Fibroblast of upper back skin (primary cell): ENCODE measurements at places on chromosomes 4 and X.

GRCh38 chr4:147056940-147057610, 111.4 kb upstream of the TTC29 start:
- no peak for DNase-seq

GRCh38 chrX:66233209-66233608, 69.2 kb downstream of the HEPH start:
- peak; percentile 0 for DNase-seq

DNA sequence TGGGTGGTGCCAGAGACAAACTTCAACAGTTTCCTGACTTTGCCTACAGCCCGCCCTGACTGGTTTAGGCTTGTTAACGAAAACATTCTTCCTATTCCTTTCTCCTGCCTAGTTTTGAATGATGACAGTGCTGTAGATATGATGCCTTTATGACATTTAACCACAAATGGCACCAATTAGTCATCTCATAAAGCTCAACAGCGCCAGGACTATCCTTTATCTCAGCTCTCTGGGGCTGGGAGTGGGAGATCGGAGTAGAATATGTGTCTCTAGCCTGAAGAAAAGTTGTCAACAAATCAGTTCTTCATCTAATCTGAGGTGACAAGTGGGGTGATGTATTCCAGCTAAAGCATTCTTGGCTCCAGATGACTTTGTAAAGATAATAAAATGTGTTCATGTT, 64.6 kb upstream of the SH3RF1 start:
- DNase-seq, result peak; percentile 89

GRCh38 chrX:96710031-96710430, 25.4 kb downstream of the DIAPH2 start:
- DNase-seq, result no peak

DNA sequence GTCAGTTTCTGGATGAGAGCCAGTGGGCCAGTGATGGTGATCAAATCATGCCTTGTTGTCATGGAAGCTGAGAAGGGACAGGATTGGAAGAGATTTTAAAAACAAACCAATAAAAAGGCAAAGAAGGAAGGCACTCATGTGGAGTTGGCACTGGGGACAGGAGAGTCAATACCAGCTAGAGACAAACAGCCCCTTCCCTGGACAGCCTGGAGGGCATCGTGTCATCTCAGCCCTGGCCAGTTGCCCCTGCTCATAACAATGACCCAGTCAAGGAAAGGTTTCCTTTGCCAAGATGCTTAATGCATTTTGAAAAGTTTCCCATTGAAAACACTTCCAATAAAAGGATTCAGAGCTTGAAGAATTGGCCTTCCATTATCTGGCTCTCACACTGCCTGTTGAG, 55.5 kb downstream of the SCML1 start:
- no peak for DNase-seq

GRCh38 chr4:10960389-10960788, 275.8 kb upstream of the CLNK start:
- DNase-seq, result no peak

GRCh38 chr4:8353912-8354453, 84.4 kb downstream of the HTRA3 start:
- peak; percentile 62 for DNase-seq

GRCh38 chr4:177232473-177232872, 77.2 kb upstream of the NEIL3 start:
- DNase-seq, result no peak

- peak; percentile 46 for DNase-seq
These were observed 22.4 kb downstream of the GAB1 start for GRCh38 chr4:143358923-143359643.

DNA sequence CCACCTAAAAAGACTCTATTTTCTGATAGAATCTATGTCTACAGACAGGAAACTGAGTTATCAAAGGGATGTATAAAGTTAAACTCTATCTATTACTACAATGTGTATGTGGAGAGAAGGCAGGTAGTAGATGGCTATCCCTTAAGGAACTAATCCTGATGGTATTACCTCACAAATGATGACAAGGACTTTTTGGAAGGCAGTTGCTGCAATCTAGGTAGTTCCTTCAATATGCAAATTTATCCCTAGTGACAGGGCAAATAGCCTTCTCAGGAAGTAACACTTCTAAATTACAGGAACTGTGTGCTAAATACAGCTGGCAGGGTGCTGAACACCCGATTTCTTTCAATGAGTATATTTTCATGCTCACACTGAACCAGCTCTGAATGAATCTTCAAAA, 177.4 kb downstream of the COL25A1 start:
- no peak for DNase-seq

- no peak for DNase-seq
These were observed 1.0 kb upstream of the DAPP1 start for GRCh38 chr4:99815597-99816011.

GRCh38 chr4:108360754-108361445, 192.2 kb upstream of the LEF1 start:
- DNase-seq, result peak; percentile 88

GRCh38 chrX:123339221-123339905, 155.3 kb downstream of the GRIA3 start:
- DNase-seq, result peak; percentile 64

GRCh38 chrX:125295337-125295736, 24.3 kb upstream of the TEX13C start:
- peak; percentile 12 for DNase-seq

- DNase-seq, result peak; percentile 54
These were observed 83.1 kb upstream of the ARSJ start for GRCh38 chr4:114062499-114062898.

DNA sequence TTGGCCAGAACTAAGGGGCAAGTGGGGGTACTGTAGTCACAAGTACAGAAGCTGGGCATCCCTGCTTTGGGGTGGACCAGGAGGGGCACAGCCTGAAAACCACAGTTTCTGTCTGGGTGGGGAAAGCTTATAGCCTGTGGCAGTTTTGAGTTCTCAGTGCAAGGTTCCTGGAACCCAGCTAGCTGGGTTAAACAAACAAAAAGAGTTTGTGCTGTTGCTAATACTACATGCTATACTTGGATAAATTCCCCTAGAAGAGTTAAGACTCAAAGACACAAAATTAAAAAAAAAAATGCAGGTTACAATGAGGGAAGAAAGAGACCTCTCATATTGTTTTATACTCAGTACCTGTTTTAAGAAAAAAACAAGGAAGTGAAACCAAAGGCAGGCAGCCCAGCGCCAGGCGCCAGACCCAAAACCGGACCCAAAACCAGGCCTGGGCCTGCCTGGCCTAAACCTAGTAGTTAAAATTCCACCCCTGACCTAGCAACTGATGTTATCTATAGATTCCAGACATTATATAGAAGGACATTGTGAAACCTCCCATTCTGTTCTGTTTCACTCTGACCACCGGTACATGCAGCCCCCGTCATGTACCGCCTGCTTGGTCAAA, 50.8 kb downstream of the SLC2A9 start:
- no peak for DNase-seq

DNA sequence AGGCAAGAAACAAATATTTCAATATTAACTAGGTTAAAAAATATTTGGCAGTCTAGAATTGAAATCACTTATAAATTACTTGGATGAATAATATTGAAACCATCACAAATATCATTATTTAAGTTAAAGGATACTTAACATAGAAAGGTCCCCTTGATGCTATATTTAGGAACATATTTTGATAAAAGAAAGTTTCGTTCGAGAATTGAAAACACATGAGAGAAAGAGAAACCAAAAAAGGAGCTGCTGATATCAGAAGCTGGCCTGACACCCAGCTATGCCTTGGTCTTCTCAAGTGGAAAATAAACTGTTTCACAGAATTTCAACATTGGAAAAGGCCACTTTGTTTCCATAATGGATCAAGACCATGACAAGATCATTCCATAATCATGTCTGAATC, 762.4 kb downstream of the DMD start:
- DNase-seq, result no peak

DNA sequence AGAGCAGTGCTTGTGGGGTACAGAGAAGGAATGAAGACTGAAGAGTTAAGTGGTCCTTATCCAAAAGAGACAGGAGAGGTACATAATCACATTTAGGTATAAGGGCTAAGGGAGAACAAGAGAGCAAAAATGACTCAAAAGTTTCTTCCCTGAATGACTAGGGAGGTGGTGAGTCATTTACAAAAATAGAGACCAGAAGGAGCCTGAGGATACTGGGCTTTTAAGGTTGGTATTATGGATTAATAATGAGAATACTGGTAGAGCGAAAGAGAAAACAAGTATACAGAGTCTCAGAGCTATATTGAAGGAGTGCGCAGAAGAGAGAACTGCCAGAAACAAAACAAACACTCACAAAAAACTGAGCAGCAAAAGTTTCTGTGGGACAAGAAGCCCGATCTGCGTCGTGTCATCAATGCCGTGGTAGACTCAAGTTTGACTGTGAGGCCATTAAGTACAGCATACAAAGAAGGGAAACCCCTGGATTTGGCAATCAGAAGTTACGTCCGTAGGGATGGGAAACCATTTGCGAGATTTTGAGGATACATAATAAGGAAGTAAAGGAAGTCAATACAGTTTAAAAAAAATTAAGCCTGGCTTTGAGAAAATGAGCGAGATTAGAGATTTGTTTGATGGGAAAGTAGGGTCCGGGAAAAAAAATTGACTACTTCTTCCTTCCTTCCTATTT, 129.1 kb upstream of the STIM2 start:
- no peak for DNase-seq

- DNase-seq, result no peak
These were observed 1470.6 kb downstream of the PCDH19 start for GRCh38 chrX:98939456-98939855.

DNA sequence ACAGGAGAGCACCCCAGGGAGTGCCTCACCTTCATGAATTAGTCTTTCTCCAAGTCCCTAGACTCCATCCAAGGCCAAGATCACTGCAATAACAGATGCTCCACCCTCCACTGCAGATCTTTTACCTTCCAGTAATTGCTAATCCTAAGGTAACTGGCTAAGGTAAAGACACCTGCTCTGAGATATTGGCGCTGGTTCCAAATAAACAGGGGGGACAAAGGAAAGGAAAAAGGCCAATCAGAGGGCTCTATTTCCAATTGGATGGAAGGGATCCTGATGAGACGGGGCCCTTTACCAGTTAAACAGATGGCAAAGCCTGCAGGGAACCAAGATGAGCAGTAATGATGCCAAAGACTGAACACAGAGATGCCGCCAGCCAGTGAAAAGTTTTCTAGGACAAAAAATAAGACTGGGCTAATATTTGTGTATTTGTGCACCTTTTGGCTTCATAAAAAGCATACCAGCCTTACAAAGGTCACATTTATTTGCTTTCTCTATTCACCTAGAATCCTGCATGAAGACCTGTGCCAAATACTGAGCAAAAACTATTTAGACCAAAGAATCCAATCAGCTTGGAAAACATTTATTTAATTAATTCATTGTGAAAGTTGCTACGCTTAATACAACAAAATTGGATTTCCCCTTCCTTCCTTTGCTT, 148.5 kb downstream of the PPP3CA start:
- DNase-seq, result no peak

GRCh38 chrX:47194194-47194787, 662 bp downstream of the UBA1 start:
- DNase-seq, result no peak

DNA sequence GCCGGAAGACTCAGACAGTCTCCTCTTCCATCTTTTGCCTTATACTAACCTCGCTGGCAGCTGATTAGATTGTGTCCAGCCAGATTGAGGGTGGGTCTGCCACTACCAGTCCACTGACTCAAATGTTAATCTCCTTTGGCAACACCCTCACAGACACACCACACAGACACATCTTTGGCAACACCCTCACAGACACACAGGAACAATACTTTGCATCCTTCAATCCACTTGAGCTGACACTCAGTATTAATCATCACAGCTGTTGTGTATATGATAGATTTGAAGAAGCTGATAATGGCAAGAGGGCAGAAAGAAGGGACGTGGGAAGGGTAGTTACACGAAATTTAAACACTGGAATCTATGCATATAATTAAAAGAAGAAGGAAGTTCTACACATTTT, 139.5 kb downstream of the ANKRD50 start:
- DNase-seq, result no peak

DNA sequence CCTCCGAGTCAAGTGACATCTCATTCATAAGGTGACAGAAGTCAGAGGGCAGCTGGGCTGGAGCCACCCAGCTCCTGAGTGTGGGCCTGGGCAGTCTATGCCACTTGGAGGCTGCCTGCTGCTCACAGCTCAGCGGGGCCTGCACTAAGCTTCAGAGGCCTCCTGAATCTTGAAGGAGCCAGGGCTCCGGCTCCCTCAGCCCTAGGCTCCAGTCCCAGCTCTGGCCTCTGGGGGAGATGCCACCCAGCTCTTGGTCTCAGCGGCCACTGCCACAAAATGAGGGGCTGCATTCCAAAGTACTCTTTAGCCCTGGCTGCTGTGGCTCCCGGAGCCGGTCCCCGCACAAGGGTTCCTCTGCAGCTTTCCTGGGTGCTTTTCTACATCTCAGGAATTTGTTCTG, 32.7 kb upstream of the PSAPL1 start:
- DNase-seq, result no peak

- DNase-seq, result no peak
These were observed 169.4 kb downstream of the GLUD2 start for GRCh38 chrX:121216641-121217374.

DNA sequence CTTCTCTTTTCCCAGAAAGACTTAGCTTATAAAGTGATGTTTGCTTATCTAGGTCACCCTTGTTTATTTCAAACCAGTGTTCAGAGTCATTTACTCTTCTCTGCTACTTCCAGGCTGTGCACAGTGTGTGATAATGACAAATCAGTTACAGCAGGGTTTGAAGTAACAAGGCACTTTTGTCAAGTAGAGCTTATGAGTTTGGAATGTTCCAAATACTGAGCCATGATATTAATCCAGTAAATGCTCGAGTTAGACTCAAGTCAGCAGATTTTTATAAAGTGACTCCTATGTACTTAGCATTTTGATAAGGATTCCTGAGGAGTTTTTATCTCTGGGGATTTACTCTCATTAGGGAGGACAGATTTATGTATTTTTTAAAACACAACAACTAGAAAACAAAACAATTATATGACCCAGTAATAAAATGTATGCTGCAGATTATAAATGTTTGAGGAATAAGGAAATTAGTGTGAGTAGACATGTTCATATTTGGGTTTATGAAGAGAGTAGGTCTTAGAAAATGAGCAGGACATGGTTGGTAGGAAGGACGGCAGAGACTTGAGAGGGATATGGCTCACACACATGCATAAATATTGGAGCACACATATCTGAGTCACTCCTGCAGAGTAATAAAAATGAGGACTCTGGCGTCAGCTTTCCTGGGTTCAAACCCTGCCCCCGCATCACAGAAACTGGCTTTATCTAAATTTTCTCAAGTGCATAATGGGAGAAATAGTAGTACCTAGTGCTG, 271.2 kb downstream of the FBXO8 start:
- no peak for DNase-seq

GRCh38 chrX:130543603-130544325, 142.0 kb downstream of the RBMX2 start:
- no peak for DNase-seq
